ENCODE measurements at places on chromosomes 13 and 19.

- no peak for DNase-seq
Measured at GRCh38 chr19:4448147-4448985, 9.2 kb downstream of the UBXN6 start.

- no peak for DNase-seq
Measured at GRCh38 chr19:33508431-33508830, 13.2 kb downstream of the PEPD start.

DNA sequence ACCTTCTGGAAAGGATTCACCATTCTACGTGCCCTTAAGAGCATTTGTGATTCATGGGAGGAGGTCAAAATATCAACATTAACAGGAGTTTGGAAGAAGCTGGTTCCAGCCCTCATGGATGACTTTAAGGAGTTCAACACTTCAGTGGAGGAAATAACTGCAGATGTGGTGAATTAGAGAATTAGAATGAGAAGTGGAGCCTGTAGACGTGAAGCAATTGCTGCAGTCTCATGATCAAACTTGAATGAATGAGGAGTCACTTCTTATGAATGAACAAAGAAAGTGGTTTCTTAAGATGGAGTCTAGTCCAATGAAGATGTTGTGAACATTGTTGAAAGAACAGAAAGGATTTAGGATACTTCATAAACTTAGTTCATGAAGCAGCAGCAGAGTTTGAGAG, 129.1 kb downstream of the TNFRSF19 start:
- DNase-seq, result no peak

DNA sequence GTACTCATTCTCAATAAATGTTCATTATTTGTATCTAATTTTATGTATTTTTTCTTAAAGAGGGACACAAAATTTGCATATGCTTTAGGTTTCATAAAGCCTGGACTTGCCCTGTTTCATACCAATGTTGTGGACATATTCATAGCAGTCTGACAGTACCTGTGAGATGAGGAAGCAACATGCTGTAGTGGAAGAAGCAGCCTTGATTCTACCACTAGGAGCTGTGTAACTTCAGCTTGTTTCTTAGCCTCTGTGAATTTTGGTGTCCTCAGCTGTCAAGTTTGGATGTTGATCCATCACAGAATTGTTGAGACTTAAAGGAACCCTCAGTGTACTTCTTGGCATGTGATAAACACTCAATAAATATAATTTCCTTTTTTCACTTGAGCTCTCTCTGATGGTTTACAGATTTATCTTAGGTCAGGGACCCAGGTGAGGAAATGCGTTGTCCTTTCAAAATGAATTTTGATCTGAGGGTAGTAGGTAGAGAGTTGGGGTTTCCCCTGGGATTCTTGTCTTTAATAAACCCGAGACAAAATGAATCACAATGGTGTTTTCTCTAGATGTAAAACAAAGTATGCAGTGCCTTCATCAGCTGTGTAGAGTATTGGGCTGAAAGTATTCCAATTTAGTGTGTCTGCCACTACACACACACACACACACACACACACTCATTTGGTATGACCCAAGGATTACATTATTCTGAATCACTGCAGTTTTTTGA, 152.1 kb downstream of the KCNRG start:
- DNase-seq, result no peak

DNA sequence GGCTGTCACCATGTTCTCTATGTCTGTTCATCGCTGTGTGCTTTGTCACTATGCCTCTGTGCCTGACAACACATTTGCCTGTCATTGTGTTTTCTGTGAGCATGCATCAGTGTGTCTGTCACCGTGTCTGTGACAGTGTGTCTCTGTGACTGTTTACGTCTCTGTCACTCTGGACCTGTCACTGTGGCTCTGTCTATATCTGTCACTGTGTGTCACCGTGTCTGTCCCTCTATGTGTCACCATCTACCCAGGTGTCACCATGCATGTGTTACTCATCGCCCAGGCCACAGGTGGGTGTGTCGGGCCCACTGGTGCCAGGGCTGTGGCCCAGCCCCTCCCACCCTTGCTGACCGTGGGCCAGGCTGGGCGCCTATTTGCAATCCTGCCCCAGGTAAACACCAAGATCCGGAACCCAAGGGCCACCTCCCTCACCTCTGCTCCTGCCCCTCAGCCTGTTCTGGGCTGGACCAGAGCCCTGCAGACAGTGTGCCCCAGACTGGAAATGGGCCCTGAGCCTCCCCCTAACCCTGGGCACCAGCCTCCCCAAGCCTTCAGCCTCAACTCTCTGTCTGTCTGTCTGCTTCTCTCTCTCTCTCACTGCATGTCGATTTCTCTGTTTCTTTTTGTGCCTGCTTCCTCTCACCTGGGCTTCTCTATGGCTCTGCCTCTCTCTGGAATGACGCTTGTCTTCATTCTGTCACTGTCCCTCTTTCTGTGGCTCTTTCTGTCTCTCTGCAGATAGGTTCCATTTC, 7.7 kb downstream of the IRF2BP1 start:
- DNase-seq, result no peak

DNA sequence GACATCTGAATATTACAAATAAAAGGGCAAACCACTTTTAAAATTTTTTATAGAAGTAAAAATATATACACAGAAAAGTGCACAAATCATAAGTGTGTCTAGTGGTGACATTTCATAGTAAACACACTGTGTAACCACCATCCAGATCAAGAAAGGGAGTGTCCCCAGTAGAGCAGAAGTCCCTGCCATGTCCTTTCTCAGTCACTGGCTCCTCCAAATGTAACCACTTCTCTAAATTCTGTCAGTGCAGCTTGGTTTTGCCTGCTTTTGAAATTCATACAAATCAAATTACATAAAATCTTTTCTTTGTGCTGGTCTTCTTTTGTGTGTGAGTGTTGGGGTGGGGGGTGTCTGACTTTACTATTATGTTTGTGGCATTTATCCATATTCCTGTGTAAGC, 116.5 kb downstream of the RBM26 start:
- DNase-seq, result no peak

DNA sequence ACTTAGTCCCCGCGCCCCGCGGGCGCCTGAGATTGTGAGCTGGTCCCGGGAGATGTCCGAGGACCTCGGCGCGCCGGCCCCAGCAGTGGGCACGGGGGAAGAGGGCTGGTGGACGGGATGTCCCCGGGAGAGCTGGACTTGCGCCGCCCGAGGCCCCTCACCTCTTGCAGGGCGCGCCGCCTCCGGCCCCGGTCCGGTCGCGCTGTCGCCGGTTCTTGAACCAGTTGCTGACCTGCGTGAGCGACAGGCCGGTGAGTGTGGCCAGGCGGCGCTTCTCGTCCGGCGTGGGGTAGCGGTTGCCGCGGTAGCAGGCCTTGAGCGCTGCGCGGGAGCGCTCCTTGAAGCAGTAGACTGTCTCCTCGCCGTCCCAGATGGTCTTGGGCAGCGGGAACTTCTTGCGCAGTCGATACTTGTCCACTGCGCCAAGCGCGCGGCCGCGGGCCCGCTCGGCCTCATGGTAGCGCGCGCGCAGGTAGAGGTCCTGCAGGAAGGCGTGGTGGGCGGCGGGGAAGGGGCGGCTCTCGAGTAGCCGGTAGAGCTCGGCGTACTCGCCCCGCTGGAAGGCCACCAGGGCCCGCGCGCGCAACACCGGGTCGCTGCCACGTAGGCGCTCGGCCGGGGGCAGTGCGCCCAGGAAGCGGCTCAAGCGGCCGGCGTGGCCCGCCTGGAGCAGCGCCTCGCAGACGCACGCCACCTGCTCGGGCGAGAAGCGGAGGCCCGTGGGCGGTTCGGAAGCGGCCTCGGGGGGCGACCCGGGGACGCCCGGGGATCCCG, 984 bp downstream of the SIX5 start:
- peak; percentile 35 for DNase-seq

DNA sequence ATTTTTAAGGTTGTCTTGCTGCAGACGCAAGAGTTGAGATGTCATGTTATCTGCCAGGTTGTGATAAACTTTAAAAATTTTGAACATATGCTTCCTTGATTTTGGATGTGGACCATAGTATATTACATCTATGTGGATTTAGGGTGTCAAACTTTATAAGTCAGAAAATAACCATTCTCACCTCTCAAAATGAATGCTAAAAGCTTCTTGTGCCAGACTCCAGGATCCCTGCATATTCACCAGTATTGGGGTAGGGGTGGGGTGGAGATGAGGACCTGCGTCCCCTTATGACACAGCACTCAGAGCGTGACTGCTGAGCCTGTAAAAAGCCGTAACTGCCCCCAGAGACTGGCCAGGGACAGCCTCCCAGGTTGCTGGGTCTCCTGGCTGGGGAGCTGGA, 524.4 kb downstream of the LMO7 start:
- no peak for DNase-seq

DNA sequence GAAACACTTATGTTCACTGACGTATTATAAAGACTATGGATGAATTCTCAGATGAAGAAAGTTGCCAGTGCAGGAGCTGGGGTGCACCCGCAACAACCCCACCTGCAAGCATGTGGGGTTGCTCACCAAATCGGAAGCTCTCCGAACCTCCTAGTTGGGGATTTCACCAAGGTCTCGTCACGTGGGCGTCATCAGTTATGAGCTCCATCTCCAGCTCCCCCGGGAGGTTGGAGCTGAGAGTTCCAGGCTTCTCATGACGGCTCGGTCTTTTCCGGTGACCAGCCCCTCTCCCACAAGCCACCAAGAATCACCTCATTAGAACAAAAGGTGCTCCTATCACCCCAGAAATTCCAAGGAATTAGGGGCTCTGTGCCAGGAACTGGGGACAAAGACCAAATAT, 46.1 kb upstream of the TUBGCP3 start:
- DNase-seq, result no peak

GRCh38 chr19:34759218-34759917, 13.6 kb downstream of the ZNF599 start:
- DNase-seq, result no peak

- no peak for DNase-seq
Measured at GRCh38 chr13:110310541-110311442, 3.7 kb downstream of the COL4A2 start.

GRCh38 chr13:80339912-80340650, 845 bp downstream of the SPRY2 start:
- peak; percentile 52 for DNase-seq

DNA sequence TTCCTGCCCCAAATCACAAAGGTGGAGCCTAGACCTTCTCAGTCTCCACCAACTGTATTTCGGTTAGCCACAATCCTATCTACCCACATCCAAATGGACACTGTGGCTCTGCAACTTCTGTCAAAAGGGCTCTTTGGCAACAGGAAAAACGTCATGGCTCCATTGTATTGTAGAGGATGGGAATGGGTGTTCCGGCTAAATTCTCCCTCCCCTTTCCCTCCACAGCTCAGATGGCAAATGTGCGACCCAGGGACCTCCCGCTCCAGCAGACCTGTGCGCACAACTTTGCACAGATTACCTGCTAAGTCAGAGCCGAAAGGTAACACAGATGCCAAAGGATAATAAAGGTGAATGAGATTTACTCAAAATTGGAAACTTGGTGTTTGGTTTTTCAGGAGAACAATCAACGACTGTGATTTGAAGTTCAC, 968 bp upstream of the KL start:
- peak; percentile 80 for DNase-seq

GRCh38 chr19:51644636-51645271, 1.9 kb downstream of the SIGLEC14 start:
- no peak for DNase-seq

DNA sequence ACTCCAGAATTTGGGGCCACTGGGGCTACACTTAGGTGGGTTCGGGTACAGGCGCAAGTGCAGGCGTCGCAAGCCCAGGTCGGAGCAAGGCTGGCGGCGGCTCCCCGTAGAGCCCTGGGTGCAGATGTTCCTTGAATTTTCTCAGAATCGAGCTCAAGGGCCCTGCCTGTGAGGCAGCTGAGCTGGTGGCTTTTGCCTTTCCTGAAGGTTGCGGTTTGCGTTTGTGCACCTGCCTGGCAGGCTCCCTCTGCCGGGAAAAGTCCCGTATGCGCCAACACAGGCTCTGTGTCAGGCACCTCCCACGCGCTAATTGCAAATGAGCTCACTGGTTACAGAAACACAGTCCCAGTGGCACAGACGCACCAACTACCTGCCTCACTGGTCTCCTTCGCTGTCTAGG, 5.9 kb downstream of the DOHH start:
- DNase-seq, result no peak

DNA sequence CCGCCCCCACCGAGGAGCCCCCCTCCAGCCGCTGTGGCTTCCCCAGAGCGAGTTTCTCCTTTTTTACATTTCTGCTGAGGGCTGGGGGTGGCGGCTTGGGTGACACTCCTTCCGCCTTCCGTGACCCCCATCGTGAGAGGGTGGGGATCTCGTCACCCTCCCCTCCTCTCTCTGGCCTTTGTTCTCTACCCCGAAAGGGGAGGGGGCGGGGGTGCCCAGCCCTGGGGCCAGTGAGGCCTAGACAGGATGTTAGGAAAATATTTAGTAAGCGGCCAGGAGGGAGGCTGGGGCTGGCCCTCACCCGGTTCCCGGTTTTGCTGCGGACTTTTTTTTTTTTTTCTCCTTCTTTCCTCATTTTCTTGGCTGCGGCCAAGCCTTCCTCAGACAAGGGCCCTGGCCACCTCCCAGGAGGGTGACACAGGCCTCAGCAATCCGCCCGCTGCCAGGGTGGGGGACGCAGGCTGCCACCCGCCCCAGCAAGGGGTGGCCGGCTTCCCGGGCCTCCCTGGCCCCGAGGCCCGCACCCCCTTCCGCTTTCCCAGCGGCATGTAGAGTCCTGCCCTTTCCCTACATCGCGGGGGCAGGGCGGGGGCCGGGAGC, 3.9 kb downstream of the MIDN start:
- no peak for DNase-seq

GRCh38 chr13:66926200-66926850, 303.8 kb downstream of the PCDH9 start:
- no peak for DNase-seq

- peak; percentile 74 for DNase-seq
Measured at GRCh38 chr13:112885782-112886268, 83.2 kb upstream of the MCF2L start.

- peak; percentile 35 for DNase-seq
Measured at GRCh38 chr19:44657211-44657921, 13.7 kb downstream of the PVR start.

DNA sequence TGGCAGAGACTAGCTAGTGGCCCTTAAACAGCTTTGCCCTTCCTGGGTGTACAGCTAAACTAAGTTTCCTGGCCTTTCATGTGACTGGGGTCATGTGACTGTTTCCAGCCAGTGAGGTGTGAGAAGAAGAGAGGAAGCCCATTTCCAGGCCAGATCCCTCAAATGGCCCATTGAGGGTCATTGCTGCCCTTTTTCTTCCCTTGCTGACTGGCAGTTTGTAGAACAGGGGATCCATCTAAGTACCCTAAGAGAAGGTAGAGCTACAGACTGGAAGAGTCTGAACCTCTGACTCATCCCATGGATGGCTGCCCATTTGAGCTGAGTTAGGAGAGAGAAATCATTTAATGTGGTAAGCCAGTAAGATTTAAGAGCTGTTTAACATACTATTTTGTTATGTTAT, 2.8 kb downstream of the SWSAP1 start:
- DNase-seq, result no peak

GRCh38 chr13:48738311-48738710, 84.6 kb downstream of the CYSLTR2 start:
- no peak for DNase-seq

GRCh38 chr13:26230703-26231102, 8.6 kb upstream of the RNF6 start:
- DNase-seq, result no peak

- no peak for DNase-seq
Measured at GRCh38 chr19:7699003-7699402, 2.9 kb downstream of the FCER2 start.

GRCh38 chr19:21474671-21475181, 30.7 kb upstream of the ZNF429 start:
- DNase-seq, result peak; percentile 27

All from NCI-H748 treated with DMSO at 0.1 percent for 48 hours (cell line).